Immature natural killer cell (primary cell): ENCODE measurements at places on chromosomes 16 and 17. TPM values are rescaled to one million over a fixed set of nuclear protein-coding genes. Genes with fewer than 3 reads are reported as not detected.
A peak's percentile ranks its signal among the peaks of the same experiment; 100 is the strongest.

DNA sequence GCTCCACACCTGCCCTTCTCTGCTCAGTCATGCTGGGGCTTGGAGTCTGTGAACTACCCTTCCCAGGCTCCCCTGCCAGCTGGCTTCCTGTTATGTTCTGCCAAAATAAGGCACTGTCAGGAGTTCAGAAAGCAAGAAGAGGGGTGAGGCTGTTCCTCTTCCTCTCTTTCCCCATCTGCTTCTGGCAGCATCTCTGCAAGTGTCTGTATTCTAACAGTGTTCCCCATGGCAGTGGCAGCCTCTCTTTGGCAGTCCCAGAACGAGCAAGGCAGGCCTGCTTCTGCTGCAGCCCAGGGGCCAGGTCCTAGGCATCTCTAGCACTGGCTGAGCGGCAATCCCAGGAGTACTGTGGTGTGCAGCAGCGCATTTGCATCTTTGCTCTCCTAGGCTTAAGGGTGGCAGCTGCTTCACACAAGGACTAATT is 219.1 kb downstream of the STX8 start:
- DNase-seq, result no peak

Gene SECTM1
- 3.6 TPM for polyA plus RNA-seq

DNA sequence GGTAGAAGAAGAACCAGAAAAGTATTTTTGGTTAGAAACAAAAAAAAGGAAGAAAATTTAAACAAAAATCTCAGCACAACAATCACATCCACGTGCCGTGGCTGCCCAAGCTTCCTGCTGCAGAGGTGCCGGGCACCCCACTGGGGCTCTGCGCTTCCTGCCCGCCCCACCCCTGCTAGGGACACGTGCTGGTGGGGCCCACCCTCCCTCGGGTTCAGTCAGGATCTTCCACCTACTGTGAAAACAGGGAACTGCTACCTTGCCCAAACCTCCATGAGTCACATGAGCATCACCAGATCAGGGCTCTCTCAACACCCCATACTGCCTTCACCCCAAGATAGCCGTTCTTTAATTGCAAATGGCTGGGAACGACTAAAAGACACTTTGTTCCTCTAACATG is 24.4 kb upstream of the CYTH1 start:
- no peak for DNase-seq

Gene KRTAP16-1
- polyA plus RNA-seq, result 0.17 TPM

GRCh38 chr16:77172951-77173350 is 18.0 kb upstream of the MON1B start:
- no peak for DNase-seq

DNA sequence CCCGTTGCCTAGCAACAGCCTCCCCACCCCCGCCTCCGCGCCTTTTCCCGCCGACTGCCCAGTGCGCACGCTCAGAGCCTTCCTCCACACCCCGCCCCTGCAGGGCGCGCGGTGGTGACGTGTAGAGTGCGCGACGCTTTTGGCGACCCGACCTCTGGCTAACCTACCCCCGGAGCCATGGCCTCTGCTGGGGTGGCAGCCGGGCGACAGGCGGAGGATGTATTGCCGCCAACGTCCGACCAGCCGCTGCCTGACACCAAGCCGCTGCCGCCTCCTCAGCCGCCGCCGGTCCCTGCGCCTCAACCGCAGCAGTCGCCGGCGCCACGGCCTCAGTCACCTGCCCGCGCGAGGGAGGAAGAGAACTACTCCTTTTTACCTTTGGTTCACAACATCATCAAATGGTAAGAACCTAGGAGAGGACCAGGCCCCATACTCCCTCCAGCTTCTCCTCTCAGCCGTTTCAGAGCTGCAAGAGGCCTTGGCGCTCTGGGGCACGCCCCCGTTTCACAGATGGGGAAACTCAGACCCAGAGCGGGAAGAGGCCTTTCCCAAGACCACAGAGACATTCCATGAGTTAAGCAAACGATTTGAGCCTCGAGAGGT is at the start of gene MED9:
Gene MED9 (plus strand): TSS at position 136 of the 603 bp plus-strand sequence. CDS start 42 bp downstream, at position 178.
- DNase-seq, result peak; percentile 93

DNA sequence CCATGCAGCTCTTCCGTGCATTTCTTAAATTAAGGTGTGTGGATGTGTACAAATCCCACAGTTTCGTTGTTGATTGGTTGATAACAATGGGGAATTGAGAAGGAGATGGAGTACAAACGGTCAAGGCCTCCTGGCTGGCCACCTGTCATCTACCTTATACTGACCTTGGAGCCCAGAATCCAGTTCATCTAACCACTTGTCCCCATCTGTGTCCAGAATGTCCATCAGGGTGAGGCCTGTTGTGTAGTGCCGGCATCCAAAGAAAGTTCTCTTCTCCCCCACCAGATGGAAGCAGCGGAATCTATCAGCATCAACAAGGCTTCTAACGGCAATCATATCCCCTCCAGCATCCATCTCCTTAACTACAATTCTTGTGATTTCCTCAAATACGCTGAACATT is 1.5 kb downstream of the GSDMB start:
- no peak for DNase-seq

- peak; percentile 74 for DNase-seq
These were observed 31.4 kb downstream of the ACTG1 start for GRCh38 chr17:81481073-81481799.

Gene HBZ
- polyA plus RNA-seq, result not detected

- DNase-seq, result no peak
These were observed 13.1 kb downstream of the ZC3H7A start for GRCh38 chr16:11784038-11784369.

DNA sequence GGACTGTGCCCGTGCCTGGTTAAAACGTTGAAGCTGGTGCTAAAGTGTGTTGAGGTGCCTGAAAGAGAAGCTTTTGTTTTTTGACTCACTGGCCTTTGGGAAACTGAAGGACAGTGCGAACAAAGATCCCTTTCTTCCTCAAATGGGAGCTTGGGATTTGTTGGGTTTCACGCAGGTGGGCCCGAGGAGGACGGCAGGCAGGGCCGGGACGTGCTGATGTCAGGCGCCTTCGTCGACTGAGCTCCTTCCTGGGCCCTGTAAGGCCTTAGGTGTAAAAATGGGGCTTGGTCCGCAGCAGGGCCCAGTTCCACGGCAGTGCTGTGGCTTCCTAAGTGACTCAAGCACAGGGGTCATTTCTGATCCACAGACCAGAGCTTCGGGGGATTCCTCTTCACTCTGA is 106.9 kb downstream of the BANP start:
- DNase-seq, result no peak

GRCh38 chr16:56295739-56296527 is 104.6 kb downstream of the GNAO1 start:
- DNase-seq, result no peak

Gene KRTAP9-2
- polyA plus RNA-seq, result not detected

GRCh38 chr17:56777859-56778258 is 55.9 kb downstream of the C17orf67 start:
- no peak for DNase-seq

DNA sequence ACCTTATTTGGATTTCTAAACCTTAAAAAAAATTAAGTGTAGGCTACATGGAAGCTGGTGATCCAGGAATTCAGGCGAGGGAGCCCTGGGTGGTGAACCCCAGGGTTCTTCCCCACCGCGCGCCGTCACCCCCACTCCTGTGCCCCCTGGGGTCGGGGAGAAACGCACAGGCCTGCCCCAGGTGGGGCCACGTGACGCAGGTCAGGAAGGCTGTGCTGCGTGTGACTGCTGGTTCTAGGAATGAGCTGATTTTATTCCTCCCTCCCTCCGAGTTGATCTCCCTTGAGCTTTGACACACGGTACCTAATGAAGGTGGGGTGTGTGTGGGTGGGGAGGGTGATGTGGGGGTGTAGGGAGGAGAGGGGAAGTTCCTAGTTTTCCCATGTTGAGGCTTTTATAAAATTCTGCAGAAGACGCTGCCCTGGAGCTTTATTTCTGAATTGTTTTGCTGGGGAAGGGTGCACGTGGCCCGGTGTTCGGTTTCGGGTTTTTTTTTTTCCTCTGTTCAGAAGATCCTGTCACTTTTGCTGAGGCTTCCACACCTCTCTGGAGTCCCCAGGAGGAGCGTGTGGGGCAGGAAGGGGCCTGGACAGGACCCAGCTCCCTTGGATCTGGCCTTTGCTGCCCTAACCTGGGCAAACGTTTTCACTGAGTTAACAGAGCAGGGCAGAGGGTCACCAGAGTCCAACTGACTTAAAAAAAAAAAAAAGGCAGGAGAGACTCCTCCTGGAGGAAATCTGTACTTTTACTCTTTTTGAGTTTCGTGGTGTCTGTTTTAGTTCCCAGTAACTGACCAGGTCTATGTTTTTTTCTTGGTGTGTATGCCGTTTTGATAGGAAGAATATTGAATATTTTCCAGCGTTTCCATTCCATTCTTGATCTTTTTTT is 55.8 kb upstream of the GSE1 start:
- peak; percentile 51 for DNase-seq

Gene KRTAP3-2
- not detected for polyA plus RNA-seq

Gene TSPOAP1
- 7.1 TPM for polyA plus RNA-seq

DNA sequence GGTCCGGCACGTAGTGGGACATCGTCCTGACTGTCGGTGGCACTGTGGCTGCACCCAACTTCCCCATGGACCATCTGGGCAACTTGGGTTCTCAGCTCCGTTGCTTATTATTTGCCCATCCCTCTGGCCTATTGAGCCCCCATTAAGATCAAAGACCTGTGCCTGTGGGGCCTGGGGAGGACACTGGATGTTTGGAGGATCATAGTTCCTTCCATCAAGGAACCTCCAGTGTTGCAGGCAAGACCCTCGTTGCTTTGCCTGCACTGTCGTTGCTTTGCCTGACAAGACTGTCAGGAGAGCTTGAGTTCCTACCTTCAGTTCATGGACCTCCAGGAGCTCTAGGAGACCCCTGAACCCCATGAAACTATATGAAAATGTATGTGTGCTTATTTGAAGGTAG is 127.2 kb downstream of the CCDC144A start:
- no peak for DNase-seq

- no peak for DNase-seq
These were observed 47.0 kb upstream of the MARCHF10 start for GRCh38 chr17:62855156-62855555.

DNA sequence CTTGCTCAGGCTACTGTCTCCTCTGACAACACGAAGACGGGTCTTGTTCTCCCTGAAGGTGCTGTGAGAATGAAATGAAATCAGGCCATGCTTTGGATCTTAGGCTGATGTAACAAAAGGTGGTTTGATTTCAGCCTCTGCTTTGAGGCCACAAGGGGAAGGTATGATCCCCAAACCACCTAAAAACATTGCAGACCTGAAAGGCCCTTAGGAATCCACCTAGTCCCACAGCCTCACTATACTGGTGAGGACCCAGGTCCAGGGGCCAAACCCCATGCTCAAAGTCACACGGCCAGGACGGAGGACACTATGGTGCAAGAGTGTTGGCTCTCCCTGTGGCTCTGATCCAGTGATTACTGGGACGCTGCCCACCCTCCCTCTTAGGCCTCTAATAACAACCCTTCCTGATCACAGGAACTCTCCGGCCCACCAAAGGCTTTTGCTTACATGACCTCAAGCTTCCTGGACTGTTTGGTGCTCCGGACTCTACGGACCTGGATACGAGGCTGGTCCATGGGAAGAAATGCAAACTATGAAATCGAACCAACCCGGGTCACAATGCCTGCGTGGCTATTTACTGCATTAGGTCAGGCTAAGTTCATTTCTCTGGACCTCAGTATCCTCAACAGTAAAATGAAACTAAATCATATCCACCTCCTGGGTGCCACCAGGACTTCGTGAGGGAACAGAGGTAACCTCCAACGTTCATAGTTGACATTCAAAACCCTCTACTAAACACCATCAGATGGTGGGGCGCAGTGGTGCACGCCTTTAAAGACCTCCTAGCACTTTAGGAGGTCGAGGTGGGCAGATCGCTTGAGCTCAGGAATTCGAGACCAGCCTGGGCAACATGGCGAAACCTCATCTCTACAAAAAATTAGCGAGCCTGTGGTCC is 1.5 kb downstream of the TRIM25 start:
- no peak for DNase-seq

- no peak for DNase-seq
These were observed 140.6 kb downstream of the PARN start for GRCh38 chr16:14489460-14489859.

GRCh38 chr16:28188085-28188916 is 23.5 kb downstream of the XPO6 start:
- no peak for DNase-seq

Gene CYGB
- polyA plus RNA-seq, result not detected

GRCh38 chr17:37368577-37368976 is 7.2 kb upstream of the C17orf78 start:
- no peak for DNase-seq

Gene PRAC2
- polyA plus RNA-seq, result not detected

GRCh38 chr17:56785405-56785804 is 48.3 kb downstream of the C17orf67 start:
- DNase-seq, result no peak

DNA sequence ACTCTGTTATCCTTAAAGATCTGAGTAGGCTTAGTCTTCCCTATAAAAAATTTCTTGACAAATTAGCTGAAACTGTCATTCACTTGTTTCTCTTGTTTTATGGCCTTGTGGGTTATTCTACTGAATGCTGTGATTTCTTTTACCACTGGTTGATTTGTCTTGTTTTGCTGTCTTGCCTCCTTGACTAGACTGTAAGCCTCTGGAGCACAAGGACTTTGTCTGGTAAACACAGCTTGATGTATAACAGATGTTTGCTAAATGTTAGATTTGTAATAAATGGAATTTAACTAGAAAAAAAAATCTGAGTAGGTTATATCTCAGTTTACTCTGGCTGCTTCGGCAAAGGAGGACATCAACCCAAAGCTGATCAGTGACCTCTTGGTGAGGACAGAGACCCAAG is 21.6 kb downstream of the VAC14 start:
- DNase-seq, result no peak

- peak; percentile 47 for DNase-seq
These were observed 16.8 kb downstream of the TCF25 start for GRCh38 chr16:89890200-89890599.

- DNase-seq, result no peak
These were observed 5.6 kb downstream of the GSG1L start for GRCh38 chr16:28057949-28058348.

DNA sequence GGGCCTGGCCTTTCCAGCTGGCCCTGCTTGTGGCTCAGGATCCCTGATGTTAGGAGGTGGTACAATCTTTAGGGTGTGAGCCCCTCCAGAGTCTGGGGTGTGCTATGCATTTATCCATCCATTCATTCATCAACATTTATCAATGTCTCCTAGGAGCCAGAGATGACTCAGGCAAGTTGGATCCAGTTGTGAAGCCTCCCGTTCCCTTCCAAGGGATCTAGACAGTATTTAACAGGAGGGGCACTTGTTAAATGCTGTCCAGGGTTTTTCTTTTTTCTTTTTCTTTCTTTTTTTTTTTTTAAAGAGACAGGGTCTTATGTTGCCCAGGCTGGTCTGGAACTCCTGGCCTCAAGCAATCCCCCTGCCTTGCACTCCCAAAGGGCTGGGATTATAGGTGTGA is 42.0 kb upstream of the SMPD3 start:
- DNase-seq, result no peak

Gene NEURL4
- 0.58 TPM for polyA plus RNA-seq
